Stimulated activated CD4-positive, alpha-beta T cell treated with anti-CD3 and anti-CD28 coated beads, TNF-alpha, amount 100 ng/mL, for 4 hours (primary cell): ENCODE measurements at places on chromosomes 11 and 22.

DNA sequence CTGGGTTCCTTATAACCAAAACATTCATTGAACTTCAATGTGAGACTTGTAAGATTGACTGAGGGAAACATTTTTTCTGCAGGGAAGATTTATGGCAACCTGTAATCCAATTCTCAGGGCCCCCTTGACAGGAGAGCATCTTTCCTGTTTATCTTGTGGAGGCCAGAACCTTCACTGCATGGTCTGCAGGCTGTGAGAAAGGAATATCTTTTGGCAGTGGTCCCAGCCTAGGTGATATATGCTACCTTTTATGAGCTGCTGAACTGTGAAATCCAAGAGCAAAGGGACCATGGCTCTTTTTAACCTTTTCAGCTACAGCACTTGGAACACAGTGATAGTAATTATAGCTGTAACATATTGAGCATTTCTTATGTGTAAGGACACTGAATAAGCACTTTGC is 590.2 kb upstream of the B3GAT1 start:
- DNase-seq = no peak

DNA sequence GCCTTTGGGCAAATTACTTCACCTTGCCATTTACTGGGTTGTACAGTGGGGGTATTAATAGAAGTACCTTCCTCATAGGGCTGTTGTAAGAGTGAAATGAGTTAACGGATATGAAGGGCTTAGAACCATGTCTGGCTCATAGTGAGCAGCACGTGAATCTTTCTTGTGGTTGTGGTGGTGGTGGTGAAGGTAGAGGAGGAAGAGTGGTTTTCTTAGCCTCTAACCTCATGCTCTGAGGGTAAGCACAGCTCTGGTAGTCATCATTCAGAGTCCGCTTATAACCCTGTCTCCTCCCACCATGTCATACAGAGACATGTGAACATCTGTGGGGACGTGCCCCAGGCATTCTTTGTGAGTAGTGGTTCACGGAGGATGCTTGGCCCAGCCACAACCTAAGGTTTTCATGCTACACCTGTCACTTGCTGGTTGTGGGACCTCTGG is 43.6 kb downstream of the TEAD1 start:
- no peak for DNase-seq

GRCh38 chr11:74846770-74847169 is 98.1 kb downstream of the RNF169 start:
- DNase-seq = no peak

DNA sequence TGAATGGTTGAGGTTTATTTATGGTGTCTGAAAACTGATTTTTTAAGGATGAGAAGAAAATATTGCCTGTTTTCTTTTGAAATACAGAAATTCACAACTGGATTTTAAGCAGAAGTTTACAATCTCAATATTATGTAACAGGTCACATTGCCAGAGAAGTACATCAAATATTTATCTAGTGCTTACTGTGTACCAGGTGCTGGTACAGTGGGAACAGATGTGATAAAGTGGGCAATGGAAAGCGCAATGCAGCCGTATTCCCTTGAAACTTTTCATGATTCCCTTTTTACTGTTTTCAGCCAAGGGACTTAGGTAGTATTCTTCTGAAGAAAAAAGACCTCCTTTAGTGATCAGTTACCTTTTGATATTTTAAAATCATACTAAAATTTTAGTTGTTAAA is 49.6 kb downstream of the TTC17 start:
- no peak for DNase-seq

- no peak for DNase-seq
These were observed 27.0 kb upstream of the MICAL2 start for GRCh38 chr11:12083380-12083779.

DNA sequence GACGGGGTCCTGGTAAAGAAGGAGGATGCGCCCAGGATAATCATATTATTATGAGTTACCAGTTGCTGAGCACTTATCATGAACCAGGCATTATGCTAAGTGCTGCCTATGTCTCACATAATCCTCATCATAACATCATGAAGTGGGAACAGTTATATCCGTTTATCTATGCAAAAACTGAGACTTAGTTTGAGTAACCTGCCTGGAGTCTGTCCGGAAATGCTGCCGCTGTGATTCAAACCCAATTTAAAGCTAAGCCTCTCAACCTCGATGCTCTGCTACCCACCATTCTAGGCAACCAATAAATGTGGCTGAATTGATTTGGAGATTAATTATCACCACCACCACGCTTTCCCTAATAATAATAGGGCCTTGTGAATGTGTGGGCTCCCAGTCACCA is 111.5 kb upstream of the CLMP start:
- no peak for DNase-seq

DNA sequence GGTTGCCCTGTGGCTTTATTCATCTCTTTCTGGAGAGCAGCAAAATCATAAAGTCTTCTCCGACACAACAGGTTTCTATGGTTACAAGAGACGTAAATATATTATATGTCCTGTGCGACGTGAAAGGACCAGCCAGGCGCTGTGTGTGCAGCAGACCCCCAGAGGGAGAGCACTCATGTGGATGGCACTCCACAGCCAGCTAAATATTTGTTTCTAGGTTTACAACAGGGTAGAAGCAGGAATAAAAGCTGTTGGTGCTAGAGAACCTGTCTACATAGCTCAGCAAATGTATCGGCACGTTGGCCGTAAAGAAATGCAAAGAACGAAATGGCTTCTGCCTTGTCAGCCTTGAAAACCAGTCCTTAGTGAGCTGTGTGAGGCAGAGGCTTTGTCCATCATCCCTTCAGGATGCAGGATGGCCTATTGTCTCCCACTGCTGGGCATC is 133.8 kb upstream of the PITPNB start:
- DNase-seq = no peak

GRCh38 chr11:11186249-11186648 is 166.8 kb downstream of the CSNK2A3 start:
- DNase-seq = no peak

GRCh38 chr11:62108017-62108750 is 15.6 kb upstream of the INCENP start:
- DNase-seq = no peak

- no peak for DNase-seq
These were observed 15.8 kb downstream of the P2RY2 start for GRCh38 chr11:73233692-73234470.
